ENCODE measurements at places on chromosomes 6 and 20.

GRCh38 chr6:38239719-38240451, 399.8 kb downstream of the BTBD9 start:
- DNase-seq: no peak

DNA sequence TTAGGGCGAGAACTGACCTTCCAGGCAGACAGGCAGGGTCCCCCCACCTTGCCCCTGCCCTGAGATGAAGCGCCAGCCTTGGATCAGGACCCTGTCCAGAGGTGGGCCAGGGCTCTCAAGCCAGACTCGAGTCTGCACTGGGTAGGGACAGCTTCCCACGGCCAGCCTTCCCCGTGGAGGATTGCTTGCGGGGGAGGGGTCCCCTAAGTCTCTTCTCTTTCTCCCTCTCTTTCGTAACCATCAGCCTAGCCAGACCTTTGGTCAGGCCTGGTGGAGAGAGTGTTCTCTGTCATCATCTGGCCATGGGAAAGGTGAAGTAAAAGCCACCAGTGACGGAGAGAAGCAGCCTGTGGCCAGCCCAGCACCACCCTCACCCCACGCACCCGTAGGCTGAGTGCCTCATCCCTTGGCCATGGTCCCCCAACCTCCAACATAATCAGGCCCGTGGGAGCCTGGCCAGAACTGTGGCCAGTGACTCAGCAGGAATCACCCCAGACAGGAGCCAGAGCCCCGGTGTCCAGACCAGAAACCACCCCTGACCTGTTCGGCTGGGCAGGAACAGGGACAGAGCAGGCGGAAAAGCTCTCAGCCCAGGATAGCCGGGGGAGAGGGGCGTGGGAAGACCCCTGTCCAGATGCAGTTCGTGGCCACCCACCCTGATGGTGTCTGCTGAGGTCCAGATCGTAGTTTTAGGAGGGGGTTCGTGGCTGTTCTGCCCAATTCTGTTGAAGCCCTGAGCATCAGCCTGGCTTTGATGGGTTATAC, 47.1 kb downstream of the SNAI1 start:
- no peak for DNase-seq

DNA sequence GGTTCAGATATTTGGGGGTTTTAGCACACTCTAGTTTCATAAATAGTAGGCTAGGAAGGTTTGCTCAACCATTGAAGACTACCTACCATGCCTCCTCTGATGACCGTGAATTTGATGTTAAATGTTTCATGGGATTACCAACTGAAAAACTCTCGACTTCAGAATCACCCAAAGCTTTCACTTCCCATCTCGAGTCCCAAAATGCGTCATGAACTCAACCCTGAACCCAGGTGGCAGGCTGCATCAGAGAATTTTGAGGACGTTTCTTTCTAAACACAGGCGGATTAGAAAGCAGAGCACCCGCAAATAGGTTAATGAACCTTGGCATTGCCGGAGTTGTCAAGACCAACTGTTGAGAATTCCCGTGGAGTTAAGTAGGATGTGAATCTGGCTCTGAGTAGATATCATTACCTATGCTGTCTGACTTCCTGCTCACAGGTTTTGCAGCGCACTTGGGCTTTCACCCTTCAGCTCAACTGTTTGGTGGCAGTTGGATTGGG, 98.4 kb upstream of the ADTRP start:
- no peak for DNase-seq

GRCh38 chr20:47705497-47705856, 79.8 kb downstream of the SULF2 start:
- no peak for DNase-seq

DNA sequence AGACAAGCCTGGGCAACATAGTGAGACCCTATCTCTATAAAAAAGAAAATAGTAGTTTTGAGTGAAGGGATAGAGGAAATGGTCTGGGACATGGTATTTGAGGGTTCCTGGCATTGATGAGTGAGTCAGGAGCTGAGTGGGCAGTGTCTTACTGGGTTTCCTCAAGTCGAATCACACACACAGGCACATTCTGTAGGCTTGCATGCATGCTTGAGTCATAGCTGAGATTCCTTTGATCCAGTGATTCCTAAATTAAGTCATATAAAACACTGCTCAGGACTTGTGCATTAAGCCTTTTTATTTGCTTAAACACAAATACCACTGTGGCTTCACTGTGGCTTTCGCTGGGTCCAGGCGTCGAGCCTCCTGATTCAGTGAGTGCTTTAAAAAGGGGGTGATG, 71.8 kb upstream of the TMEM181 start:
- DNase-seq: no peak

GRCh38 chr6:5905431-5906339, 101.0 kb downstream of the NRN1 start:
- DNase-seq: no peak

GRCh38 chr6:4906293-4907276, 97.3 kb downstream of the RPP40 start:
- no peak for DNase-seq

DNA sequence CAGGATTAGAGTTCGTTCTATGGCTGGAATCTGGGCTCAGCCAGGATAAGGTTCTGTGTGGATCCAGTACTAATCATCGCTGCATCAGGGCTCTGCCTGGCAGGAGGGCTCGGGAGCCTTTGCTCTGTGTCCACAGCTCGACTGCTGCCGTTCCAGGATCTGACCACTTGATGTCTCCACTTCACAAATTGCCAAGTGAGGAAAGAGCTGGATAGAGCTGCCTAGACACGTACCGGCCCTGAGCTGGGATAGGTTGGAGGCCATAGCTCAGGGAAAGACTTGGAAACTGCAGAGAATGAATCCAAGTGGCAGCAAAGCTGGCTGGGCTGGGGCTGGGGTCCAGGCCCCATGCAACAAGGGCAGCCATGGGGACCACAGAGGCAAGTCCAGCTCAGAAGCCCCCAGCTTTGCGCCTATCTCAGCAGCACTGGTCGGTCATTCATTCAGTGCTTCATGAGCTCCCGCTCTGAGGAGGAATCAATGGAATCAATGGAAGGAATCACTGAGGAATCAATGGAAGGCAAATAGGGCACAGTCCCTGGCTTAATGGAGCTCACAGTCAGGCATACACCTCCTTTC, 38.0 kb upstream of the TOP1 start:
- peak; percentile 79 for DNase-seq

DNA sequence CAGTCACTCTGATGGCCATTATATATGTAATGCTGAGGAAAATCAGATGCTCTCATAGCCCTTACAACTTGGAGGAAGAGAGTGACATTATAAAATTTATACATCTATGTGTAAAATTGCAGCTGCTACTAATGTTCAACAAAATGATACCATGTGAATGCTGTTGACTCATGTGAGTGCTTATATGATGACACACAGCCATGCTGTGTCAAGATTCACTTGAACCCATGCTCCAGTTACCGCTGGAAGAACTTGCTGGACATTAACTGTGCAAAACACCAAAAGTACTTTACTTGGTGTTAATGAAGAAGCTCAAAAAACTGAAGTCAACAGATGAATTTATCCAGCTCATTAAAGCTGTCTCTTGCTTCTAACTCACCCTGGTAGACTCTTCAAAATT, 318.9 kb upstream of the PLCB4 start:
- DNase-seq: no peak

DNA sequence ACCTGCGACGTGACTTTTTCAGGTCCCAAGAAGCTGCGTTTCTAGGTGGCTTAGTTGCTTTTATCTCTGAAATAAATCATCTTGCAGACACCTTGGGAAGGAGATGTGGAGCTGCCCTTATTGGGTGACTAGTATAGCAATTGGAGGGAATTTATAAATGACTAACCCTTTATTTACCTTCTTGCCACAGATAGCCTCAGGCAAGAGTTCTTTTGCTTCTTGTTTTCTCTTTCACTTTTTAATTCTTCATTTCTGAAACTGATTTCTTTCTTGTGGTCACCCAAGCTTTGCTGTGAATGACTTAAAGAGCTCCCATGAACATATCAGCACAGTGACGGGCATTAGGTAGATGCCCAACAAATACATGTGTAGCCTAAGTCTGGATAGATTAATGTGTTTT, 3.0 kb downstream of the ADGRF4 start:
- no peak for DNase-seq

DNA sequence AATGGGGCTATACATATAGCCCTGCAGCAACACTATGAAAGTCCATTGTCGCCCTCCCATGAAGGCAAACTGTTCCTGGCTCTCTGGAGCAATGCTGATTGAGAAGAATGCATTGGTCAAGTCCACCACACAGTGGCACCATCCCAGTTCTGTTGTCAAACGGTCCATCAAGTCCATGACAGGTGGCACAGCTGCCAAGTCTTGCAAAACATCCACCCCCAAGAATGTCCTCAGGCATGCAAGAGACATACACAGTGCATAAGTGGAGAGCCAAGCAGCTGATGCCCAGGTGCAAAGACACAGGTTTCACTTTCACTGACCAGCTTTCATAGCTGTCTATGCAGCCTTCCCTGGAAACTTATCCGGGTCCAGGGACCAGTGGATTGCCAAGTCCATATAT, 17.5 kb downstream of the ZNF391 start:
- no peak for DNase-seq

DNA sequence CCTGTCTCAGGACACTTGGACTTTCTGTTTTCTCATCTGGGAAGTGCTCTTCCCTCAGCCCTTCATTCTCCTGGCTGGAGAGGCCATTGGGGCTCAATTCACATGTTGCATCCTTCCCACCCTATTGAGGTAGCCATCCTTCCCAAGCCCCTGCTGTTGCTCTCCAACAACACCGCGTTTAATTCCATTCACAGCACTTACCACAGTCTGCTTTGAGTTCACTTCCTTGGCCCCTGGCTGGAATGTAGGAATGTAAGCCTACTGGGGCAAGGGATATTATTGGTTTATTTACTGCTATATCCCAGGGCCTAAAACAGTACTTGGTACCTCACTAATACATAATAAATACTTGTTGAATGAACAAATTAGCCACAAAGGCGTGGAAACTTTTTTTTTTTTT, 6.7 kb upstream of the GFOD1 start:
- no peak for DNase-seq

GRCh38 chr20:709423-709822, 33.8 kb upstream of the SCRT2 start:
- DNase-seq: peak; percentile 77

GRCh38 chr6:114061741-114062140, 90.8 kb upstream of the HDAC2 start:
- DNase-seq: no peak

GRCh38 chr6:8881663-8882062, 446.3 kb upstream of the SLC35B3 start:
- no peak for DNase-seq

- no peak for DNase-seq
Measured at GRCh38 chr6:41441598-41442351, 104.4 kb upstream of the FOXP4 start.

GRCh38 chr20:58514321-58515232, 622 bp downstream of the APCDD1L start:
- DNase-seq: no peak

DNA sequence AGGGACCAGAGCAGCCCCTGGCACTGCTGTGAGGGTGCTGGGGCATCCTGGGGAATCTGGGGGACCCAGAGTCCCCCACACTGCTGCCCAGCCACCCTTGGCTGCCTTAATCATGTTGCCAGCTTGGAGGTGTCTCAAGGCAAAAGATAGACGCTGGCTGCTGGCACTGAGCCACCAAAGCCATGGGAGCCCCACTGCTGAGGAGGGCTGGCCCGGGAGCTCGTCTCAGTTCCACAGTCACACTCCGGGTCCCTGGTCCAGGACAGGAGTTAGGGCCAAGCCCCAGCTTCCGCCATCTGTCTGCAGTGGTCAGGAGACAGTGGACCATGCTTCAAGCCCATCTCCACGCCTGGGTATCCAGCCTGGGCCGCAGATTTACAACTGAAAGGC, 41.0 kb upstream of the HMGA1 start:
- DNase-seq: no peak

GRCh38 chr20:22586645-22587310, 2.4 kb upstream of the FOXA2 start:
- DNase-seq: no peak

- DNase-seq: no peak
Measured at GRCh38 chr20:40813029-40813431, 124.0 kb upstream of the MAFB start.

DNA sequence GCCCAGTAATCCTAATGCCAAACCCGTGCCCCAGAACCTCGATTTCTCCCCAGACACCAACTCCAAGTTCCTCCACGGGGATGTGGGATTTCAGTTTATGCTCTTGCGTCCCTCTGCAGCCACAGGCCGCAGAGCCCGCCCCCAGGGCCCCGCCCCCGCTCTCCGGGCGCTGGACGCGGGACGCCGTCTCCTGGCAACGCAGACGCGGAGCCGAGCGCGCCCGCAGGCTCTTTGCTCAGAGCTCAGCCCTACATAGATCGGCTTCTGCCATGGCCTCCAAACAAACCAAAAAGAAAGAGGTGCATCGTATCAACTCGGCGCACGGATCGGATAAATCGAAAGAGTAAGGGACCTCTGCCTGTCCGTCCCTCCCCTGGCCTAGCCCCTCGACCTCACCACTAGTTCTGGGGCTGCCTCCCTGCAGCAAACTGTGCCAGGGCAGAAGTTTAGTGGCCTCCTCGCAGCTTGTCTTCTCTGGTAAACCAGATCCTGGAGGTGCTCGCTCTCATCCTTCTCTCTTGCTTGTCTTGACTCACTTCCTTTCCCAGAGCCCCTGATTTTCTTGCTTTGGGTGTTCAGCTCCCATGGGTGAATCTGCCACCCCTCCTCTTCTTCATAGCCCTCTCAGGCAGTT, at the start of gene ADGB:
Gene ADGB, plus strand, starts transcription at position 201 of the 634 bp plus-strand sequence. Its CDS starts 69 bp downstream, at position 270.
- DNase-seq: peak; percentile 32

GRCh38 chr6:151015101-151015700, 149.7 kb downstream of the MTHFD1L start:
- DNase-seq: no peak

- no peak for DNase-seq
Measured at GRCh38 chr20:46709055-46709458, 392 bp upstream of the SLC2A10 start.

DNA sequence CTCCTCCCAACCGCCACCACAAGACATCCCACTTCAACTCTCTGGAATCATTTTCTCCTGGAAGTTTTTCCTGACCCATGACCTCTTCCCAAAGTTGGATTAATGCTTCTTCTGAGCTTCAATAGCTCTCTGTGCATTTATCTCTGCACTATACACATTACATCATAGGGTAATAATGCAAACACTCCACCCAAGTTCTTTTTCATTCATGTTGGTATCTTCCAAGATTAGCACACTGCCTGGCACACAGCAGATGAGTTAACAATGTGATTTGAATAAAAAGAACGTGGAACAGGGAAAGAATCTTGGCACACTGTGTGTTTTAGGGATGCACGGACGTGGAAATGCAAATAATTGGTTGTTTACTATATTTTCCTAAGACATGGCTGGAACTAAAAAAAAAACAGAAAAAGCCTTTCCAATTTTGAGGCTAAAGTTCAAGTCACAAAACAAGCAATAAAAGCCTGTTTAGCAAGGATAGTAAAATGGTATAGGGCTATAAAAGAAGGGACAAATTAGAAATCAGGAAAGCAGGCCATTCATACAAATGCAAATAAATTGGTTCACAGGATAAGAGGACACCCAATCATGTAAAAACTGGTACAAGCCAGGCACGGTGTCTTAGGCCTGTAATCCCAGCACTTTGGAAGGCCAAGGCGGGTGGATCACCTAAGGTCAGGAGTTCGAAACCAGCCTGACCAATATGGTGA, 1.6 kb upstream of the FAM135A start:
- DNase-seq: no peak

Data from NCI-H1105 (cell line).